ENCODE measurements at places on chromosomes 4 and X. TPM values are rescaled to one million over a fixed set of nuclear protein-coding genes. Genes with fewer than 3 reads are reported as not detected.

The ARHGAP36 gene
- not detected for total RNA-seq

- peak; percentile 14 for DNase-seq
- no peak overlapping the region for H3K4me3 ChIP-seq
- no peaks in the 10 kb centered on the region for H3K36me3 ChIP-seq
- no peaks in the 10 kb centered on the region for H3K4me1 ChIP-seq
- no peak overlapping the region for H3K27ac ChIP-seq
- H3K27me3 ChIP-seq = no peaks in the 10 kb centered on the region
These were observed 180.0 kb downstream of the DHRSX start for GRCh38 chrX:2320580-2321327.

GRCh38 chr4:3098346-3098745 lies 23.9 kb downstream of the HTT start:
- H3K4me3 ChIP-seq = no peak overlapping the region
- H3K27me3 ChIP-seq = no peaks in the 10 kb centered on the region
- no peaks in the 10 kb centered on the region for H3K36me3 ChIP-seq
- H3K27ac ChIP-seq = no peak overlapping the region
- DNase-seq = no peak
- no peaks in the 10 kb centered on the region for H3K4me1 ChIP-seq

The FGF13 gene
- total RNA-seq = 6.5 TPM

GRCh38 chrX:57104921-57105398 lies 16.4 kb downstream of the SPIN2B start:
- H3K4me3 ChIP-seq = no peak overlapping the region
- no peak for DNase-seq
- H3K27ac ChIP-seq = no peak overlapping the region
- H3K4me1 ChIP-seq = no peaks in the 10 kb centered on the region
- H3K27me3 ChIP-seq = no peaks in the 10 kb centered on the region

GRCh38 chr4:142917678-142918077 lies 71.6 kb upstream of the INPP4B start:
- DNase-seq = no peak
- H3K4me3 ChIP-seq = no peak overlapping the region
- H3K27ac ChIP-seq = no peak overlapping the region
- no peaks in the 10 kb centered on the region for H3K4me1 ChIP-seq
- no peaks in the 10 kb centered on the region for H3K27me3 ChIP-seq
- H3K36me3 ChIP-seq = no peaks in the 10 kb centered on the region

GRCh38 chrX:40109288-40110008 lies 11.7 kb upstream of the BCOR start:
- no peak for DNase-seq
- no peaks in the 10 kb centered on the region for H3K27me3 ChIP-seq
- H3K4me1 ChIP-seq = peaks cover 16% of the 10 kb centered on the region

The SYN1 gene
- total RNA-seq = 1.2 TPM

The IBSP gene
- not detected for total RNA-seq

- no peak overlapping the region for H3K27ac ChIP-seq
- no peak for DNase-seq
- no peak overlapping the region for H3K4me3 ChIP-seq
- peaks cover 30% of the 10 kb centered on the region for H3K36me3 ChIP-seq
These were observed 26.0 kb downstream of the FAM53A start for GRCh38 chr4:1658146-1658545.

The PWWP3B gene
- 20.2 TPM for total RNA-seq

The COL25A1 gene
- total RNA-seq = 4.1 TPM

The STARD8 gene
- 21.4 TPM for total RNA-seq

The PAPSS1 gene
- total RNA-seq = 40.4 TPM

GRCh38 chrX:6782831-6783230 lies 247.9 kb upstream of the VCX3A start:
- H3K4me1 ChIP-seq = no peaks in the 10 kb centered on the region
- no peak overlapping the region for H3K27ac ChIP-seq
- H3K27me3 ChIP-seq = no peaks in the 10 kb centered on the region
- DNase-seq = no peak
- no peaks in the 10 kb centered on the region for H3K36me3 ChIP-seq

DNA sequence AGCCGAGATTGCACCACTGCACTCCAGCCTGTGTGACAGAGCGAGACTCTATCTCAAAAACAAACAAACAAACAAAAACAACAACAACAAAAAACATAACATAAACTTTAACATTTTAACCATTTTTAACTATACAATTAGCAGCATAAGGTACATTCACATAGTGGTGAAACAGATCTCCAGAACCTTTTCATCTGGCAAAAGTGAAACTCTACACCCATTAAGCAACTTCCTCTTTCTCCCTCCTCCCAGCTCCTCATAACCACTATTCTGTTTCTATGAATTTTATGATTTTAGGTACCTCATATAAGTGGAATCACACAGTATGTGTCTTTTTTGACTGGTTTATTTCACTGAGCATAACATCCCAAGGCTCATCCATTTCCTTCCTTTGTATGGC lies 103.6 kb downstream of the FAM13A start:
- no peaks in the 10 kb centered on the region for H3K36me3 ChIP-seq
- no peak overlapping the region for H3K27ac ChIP-seq
- H3K4me1 ChIP-seq = peaks cover 21% of the 10 kb centered on the region
- no peak overlapping the region for H3K4me3 ChIP-seq
- no peak for DNase-seq

The STBD1 gene
- 10.3 TPM for total RNA-seq

DNA sequence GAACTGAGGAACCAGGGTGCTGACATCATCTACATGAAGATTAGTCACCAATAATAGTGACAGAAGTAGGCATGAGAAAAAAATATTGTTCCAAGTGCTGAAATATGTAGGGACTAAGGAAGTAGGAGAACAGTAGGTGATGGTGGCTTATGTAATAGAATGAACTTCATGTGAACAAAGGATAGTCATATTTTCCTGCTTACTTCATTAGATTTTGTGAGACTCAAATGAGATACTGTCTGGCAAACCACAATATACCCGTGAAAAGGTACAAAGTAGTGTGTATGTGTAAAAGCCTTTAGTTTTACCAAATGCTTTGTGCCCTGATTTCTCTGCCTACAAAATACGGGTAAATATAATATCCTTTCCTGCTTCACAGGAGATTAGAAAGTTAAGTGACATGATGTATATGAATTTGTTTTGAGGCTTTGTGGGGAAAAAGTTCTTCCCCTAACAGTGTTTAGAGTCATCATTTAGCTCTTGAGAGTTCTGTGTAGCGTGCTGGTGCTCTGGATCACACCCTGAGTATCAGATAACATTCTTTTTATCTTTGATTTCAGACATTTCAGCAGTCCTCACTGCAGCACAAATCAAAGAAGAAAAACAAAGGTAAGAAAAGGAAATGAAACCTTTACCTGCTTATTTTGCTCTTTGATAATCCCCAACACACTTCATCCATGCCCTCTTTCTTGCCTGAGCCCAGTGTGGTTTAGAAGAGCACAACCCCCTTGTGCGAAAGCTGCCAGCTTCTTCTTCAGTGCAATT lies 67.9 kb downstream of the KLHL34 start:
- no peak overlapping the region for H3K27ac ChIP-seq
- H3K4me3 ChIP-seq = no peak overlapping the region
- no peaks in the 10 kb centered on the region for H3K4me1 ChIP-seq
- H3K36me3 ChIP-seq = no peaks in the 10 kb centered on the region
- DNase-seq = no peak
- no peaks in the 10 kb centered on the region for H3K27me3 ChIP-seq

GRCh38 chr4:140756319-140757231 lies at the start of gene TBC1D9:
TSS of gene TBC1D9 (minus strand) at chr4:140756385. CDS start at chr4:140756045, 340 bp downstream.
- H3K4me3 ChIP-seq = peak within 1 kb of the TSS; percentile 72
- H3K27ac ChIP-seq = peak within 1 kb of the TSS; percentile 99
- no peaks in the 10 kb centered on the region for H3K27me3 ChIP-seq
- DNase-seq = peak; percentile 38
- no peaks in the 10 kb centered on the region for H3K4me1 ChIP-seq
- H3K36me3 ChIP-seq = no peaks in the 10 kb centered on the region

The RPS6KA6 gene
- 1.1 TPM for total RNA-seq

GRCh38 chr4:22237846-22238494 lies 277.9 kb downstream of the ADGRA3 start:
- no peaks in the 10 kb centered on the region for H3K4me1 ChIP-seq
- H3K36me3 ChIP-seq = no peaks in the 10 kb centered on the region
- H3K4me3 ChIP-seq = no peak overlapping the region
- H3K27me3 ChIP-seq = no peaks in the 10 kb centered on the region
- H3K27ac ChIP-seq = no peak overlapping the region

- no peak overlapping the region for H3K27ac ChIP-seq
- H3K36me3 ChIP-seq = no peaks in the 10 kb centered on the region
- DNase-seq = no peak
- no peak overlapping the region for H3K4me3 ChIP-seq
- no peaks in the 10 kb centered on the region for H3K4me1 ChIP-seq
These were observed 118.7 kb downstream of the ZNF330 start for GRCh38 chr4:141339391-141339790.

- no peaks in the 10 kb centered on the region for H3K36me3 ChIP-seq
- DNase-seq = no peak
- no peaks in the 10 kb centered on the region for H3K27me3 ChIP-seq
- H3K4me1 ChIP-seq = no peaks in the 10 kb centered on the region
These were observed at the start of gene TLR10 for GRCh38 chr4:38782452-38783108. TSS of gene TLR10 (minus strand) at chr4:38782990. CDS start at chr4:38775590, 7,400 bp downstream.

- H3K36me3 ChIP-seq = no peaks in the 10 kb centered on the region
- no peak for DNase-seq
- no peak overlapping the region for H3K27ac ChIP-seq
- no peaks in the 10 kb centered on the region for H3K4me1 ChIP-seq
These were observed 62.6 kb upstream of the TEX13D start for GRCh38 chrX:124269881-124270280.

- H3K4me3 ChIP-seq = no peak overlapping the region
- no peak for DNase-seq
- no peak overlapping the region for H3K27ac ChIP-seq
- H3K4me1 ChIP-seq = no peaks in the 10 kb centered on the region
- no peaks in the 10 kb centered on the region for H3K27me3 ChIP-seq
These were observed 85.6 kb upstream of the CPEB2 start for GRCh38 chr4:14916554-14917297.

DNA sequence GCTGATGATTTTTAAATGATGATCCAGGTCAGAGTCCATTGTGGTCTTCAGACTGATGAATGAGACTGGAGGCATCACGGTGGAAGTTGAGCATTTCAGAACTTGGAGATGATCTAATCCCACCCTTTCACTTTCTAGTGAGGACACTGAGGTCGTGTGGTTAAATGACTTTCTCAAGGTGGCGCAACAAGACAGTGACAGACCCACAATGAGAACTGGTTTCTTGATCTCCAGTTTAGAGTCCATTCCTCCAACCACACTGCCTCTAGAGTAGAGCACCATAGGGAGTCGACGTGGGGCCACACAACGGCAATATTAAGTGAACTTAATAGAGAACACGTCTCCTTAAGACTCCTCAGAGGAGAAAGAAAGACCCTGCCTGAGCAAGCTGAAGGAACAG lies 381.0 kb downstream of the UNC5C start:
- H3K4me3 ChIP-seq = no peak overlapping the region
- no peaks in the 10 kb centered on the region for H3K36me3 ChIP-seq
- no peaks in the 10 kb centered on the region for H3K4me1 ChIP-seq
- DNase-seq = no peak
- H3K27ac ChIP-seq = no peak overlapping the region
- no peaks in the 10 kb centered on the region for H3K27me3 ChIP-seq

The BCORL1 gene
- total RNA-seq = 10.0 TPM

The SAGE1 gene
- total RNA-seq = not detected

DNA sequence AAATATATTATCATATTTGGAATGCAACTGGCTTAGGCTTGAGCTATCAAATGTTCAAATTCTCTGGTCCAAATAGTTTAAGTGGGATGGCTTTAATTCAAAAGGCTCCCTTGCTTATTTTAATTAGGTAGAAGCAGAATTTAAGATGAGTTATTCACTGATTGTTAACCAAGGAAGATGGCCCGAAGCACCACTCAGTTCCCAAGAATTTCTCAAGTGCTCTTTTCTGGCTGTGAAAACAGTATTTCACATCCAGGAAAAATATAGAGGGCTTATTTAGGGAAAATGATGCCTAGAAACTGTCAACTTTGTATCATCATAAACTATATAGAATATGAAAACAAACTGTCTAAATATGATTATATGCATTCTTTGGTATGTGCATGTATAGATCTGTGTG lies 246.5 kb upstream of the SFRP2 start:
- no peaks in the 10 kb centered on the region for H3K36me3 ChIP-seq
- H3K4me3 ChIP-seq = no peak overlapping the region
- no peaks in the 10 kb centered on the region for H3K4me1 ChIP-seq
- no peak for DNase-seq
- no peak overlapping the region for H3K27ac ChIP-seq

DNA sequence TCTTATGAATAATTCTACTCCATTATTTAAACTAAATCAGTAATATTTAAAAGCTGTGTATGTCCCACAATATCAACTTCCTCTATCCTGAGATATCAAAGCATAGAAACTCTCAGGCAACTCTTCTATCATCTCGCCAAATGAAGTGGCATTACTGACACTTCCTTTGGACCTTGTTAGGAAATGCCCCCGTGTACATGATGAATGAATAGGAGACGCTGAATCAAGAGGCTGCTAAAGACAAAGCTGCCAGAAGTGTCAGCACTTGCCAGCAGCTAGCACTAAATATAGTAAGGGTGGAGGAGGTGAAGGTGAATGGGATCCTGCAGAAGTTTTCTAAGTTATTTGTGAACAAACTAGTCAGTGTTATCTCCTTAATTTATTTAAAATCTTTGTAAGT lies 99.5 kb upstream of the BLTP1 start:
- H3K27me3 ChIP-seq = no peaks in the 10 kb centered on the region
- no peak overlapping the region for H3K4me3 ChIP-seq
- DNase-seq = no peak
- no peak overlapping the region for H3K27ac ChIP-seq
- no peaks in the 10 kb centered on the region for H3K36me3 ChIP-seq

DNA sequence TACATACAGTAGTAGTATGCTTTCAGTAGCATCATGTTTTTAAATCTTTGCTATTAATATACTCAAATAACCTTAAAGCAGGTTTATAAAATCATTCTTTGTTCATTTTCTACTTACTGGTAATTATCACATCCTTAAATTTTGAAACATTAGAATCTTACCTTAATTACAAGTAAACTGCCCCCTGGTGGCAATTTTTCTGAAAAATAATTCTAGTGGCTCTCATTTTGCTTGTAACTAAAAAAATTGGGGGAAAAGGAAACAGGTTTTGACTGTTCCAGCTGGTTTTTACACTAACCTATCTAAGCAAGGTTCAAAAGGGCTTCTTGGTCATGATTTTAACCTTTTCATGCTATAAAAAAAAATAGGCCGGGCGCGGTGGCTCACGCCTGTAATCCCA lies 18.5 kb upstream of the DCAF4L1 start:
- no peak overlapping the region for H3K27ac ChIP-seq
- DNase-seq = no peak

DNA sequence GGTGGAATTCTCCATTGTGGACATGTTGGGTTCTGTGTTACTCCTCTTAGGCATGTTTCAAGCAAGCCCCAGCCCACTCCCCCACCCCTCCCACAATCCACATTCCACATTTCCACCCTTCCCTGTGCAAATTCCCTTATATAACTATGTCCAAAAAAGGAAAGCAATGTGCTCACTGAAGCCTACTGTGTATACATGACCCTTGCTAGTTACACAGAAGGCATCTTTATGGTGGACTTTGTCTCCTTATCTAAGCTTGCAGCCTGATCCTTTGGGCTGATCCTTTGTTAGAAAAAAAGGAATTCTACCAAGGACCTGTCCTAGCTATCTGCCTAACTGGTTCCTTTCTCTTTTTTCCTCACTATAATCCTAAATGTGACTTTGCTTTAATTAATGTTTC lies 796.8 kb downstream of the NLGN4X start:
- H3K27ac ChIP-seq = no peak overlapping the region
- no peaks in the 10 kb centered on the region for H3K4me1 ChIP-seq
- H3K27me3 ChIP-seq = no peaks in the 10 kb centered on the region
- no peaks in the 10 kb centered on the region for H3K36me3 ChIP-seq

- no peaks in the 10 kb centered on the region for H3K4me1 ChIP-seq
- no peaks in the 10 kb centered on the region for H3K27me3 ChIP-seq
These were observed 14.4 kb downstream of the GEMIN8 start for GRCh38 chrX:14015294-14015693.

The MAGEC3 gene
- total RNA-seq = not detected
